ENCODE measurements at places on chromosomes 4 and X.
A peak's percentile ranks its signal among the peaks of the same experiment; 100 is the strongest.

DNA sequence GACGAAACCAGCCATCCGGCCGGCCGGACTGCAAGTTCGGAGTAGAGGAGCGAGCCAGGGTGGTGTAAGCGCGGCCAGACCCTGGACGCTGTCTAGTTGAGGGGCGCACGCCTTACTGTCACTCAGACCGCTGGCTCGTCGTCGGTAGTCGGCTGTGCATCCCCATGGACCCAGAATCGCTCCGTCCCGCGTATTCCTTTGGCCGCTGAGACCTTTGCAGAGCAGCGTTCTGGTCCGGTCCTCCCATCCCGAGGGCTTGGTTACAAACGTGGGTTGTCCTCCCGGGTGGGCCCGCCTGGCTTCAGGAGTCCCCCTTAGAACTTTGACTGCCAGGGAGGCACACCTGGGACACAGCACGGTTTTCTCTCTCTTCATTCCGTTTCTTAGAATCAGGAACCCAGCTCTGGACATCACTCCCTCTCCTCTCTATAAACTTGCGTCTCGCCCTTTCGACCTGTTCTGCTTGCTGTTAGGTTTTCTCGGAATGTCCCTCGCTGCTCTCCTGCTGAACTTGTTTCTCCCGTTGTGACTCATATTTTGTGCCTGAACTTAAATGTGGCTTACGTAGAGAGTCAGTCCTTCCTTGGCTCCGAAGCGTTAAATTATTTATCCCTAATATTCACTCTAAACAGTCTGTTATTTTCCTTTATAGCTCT, 672 bp downstream of the PGM2 start:
- peak; percentile 23 for ATAC-seq

DNA sequence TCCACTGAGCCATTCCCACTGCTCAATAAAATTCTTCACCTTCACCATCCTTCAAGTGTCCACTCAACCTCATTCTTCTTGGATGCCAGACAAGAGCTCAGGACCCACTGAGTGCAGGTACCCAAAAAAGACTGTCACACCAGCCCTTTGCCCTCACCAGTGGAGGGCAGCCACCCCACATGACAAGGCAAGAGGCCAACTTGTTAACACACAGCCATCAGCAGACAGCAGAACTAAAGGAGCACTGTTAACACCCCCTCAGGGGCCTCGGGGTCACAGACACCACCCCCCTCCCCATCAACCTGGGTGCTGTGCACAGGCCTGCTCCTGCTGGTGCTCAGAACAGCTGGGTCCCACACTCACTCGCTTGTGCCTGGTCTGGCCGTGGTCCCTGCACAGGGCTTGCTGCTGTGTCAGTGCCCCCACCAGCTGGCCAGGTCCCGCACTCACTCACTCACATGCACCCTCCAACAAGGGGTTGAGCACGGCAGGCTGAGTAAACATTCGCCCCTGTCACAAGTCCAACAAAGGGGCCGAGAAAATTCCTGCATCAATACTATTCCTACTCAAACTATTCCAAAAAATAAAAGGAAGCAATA, 54.1 kb downstream of the ATRX start:
- no peak for ATAC-seq

DNA sequence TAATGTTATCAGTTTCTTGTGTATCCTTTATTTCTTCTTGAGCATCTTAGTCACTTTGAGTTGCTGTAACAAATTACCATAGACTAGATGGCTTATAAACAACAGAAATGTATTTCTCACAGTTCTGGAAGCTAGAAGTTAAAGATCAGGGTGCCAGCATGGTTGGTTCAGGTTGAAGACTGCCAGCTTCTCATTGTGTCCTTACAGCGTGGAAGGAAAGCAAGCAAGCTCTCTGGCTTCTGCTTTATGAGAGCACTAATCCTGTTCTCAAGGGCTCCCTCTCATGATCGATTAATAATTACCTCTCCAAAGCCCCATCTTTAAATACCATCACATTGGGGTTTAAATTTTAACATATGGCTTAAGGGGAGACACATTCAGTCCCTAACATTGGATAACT, 497.2 kb downstream of the RAPGEF2 start:
- no peak for ATAC-seq

- ATAC-seq = no peak
Measured at GRCh38 chr4:23747281-23747735, 142.5 kb downstream of the PPARGC1A start.

DNA sequence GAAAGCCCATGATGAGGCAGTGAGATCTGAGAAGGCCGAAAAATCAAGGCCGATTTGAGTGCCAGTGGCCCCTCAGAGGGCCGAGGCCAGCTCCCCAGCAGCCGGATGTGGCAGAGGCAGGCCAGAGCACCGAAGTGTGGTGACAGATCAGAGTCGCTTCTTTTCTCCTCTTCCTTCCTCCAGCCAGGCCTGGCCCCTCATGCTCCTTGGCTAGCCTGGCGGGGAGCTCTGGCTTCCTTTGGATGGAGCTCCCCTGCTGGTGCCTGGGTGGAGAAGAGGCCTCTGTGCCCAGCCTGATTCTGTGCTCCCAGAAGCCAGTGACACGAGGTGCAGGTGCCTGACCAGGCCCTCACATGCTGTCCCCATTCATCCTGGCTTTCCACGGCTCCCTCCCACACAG, 127.2 kb upstream of the PABPC4L start:
- no peak for ATAC-seq

- no peak for ATAC-seq
Measured at GRCh38 chrX:20739038-20739745, 472.5 kb upstream of the RPS6KA3 start.

DNA sequence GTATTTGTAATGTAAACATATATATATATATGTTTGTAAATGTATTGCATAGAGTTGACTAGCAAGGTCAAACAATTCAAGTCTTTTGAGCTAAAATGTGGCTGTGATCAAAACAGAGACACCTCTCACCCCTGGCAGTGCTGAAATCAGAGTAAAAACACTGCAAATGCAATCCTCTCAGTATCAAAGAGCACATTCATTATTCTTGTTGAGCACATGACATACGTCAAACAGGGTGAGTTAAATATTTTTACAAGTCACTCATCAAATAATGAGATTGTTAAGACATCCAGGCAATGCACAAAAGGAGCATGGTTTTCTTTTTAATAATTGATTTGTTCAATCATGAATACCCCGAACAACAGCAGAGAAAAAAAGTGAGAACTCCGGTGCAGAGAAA, 114.1 kb upstream of the KCNIP4 start:
- no peak for ATAC-seq

DNA sequence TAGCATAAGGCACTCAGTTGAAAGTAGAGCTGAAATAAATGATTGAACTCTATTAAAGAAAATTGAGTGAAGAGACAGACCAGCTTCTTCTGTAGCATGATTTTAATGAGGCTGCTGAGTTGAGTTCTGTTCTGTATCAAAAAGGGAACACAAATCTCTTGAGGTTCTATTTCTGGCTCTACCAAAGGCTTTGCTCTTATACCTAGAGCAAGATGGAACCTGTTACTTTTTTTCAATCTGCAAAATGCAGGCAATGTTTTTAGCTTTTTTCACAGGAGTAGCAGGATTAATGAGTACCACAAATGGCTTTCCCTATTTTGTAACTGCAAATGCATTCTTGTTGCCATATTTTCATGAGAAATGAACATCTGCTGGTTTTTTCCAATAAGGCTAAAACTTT, 4.2 kb upstream of the ERVMER34-1 start:
- ATAC-seq = no peak

GRCh38 chr4:54367059-54367458, 138.0 kb downstream of the PDGFRA start:
- no peak for ATAC-seq

DNA sequence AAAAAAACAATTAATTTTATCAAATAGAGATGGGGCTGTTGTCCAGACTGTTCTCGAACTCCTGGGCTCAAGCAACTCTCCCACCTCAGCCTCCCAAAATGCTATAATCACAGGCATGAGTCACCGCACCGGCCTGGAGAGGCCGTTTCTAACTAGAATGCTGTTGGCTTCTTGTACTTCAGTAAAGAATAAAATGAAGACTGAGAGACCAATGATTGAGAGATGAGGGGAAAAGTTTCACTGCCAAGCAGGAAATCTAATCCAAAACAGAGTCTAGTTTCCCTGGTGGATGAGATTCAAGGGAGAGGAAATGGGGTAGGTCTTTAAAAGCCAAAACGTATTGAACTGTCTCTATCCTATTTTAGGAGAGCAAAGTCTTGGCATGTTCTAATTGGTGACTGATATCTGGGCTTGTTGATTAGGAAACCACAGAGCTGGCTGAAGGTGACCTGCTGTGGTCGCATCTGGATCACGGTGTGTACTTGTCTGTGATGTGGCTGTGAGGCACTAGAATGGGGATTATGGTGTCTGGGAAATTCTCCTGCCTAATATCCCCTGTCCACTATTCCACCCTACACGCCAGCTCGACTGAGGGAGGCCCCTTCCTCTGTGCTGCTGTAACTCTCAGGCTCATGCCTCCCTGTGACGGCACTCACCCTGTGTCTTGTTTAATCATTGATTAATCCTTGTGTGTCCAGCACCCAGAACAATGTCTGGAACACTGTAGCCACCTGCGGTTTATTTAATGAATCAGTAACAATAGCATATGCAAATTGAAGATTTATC, 15.0 kb upstream of the TRIM2 start:
- no peak for ATAC-seq

DNA sequence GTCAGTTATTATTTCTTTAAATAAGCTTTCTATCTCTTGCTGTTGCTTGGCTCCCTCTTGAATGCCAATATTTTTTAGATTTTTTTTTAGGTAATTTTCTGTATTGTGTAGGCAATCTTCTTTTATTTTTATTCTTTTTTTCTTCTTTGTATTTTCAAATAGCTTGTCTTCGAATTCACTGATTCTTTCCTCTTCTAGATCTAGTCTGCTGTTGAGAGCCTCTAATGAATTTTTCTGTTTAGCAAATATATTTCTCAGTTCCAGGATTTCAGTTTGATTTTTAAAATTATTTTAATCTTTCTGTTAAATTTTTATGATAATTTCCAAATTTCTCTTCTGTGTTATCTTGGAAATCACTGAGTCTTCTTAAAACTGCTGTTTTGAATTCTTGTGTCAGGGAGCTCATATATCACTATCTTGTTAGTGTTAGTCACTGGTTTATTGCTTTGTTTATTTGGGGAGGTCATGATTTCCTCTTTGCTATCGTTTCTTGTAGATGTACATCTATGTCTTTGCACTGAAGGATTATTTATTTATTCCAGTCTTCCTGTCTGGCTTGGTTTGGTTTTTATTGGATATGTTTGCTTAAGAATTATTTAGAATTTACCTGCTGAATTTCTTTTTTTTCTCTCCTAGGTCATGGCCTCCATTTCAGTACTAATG, 39.9 kb upstream of the GPRIN3 start:
- no peak for ATAC-seq

DNA sequence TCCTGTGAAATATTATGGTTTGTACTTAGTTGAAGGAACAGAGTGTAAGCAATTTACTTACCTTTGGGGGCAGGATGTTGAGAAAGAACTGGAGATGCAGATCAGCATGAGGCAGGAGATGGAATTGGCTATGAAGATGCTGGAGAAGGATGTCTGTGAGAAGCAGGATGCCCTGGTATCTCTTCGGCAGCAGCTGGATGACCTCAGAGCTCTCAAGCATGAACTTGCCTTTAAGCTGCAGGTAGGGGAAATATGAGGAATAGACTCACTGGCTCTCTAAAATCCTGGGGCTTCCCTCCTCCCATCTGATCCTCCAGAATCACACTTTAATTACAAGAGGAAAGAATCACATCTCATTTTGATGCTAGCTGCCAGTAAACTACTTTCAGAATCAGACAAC, 51.0 kb downstream of the GRSF1 start:
- no peak for ATAC-seq

DNA sequence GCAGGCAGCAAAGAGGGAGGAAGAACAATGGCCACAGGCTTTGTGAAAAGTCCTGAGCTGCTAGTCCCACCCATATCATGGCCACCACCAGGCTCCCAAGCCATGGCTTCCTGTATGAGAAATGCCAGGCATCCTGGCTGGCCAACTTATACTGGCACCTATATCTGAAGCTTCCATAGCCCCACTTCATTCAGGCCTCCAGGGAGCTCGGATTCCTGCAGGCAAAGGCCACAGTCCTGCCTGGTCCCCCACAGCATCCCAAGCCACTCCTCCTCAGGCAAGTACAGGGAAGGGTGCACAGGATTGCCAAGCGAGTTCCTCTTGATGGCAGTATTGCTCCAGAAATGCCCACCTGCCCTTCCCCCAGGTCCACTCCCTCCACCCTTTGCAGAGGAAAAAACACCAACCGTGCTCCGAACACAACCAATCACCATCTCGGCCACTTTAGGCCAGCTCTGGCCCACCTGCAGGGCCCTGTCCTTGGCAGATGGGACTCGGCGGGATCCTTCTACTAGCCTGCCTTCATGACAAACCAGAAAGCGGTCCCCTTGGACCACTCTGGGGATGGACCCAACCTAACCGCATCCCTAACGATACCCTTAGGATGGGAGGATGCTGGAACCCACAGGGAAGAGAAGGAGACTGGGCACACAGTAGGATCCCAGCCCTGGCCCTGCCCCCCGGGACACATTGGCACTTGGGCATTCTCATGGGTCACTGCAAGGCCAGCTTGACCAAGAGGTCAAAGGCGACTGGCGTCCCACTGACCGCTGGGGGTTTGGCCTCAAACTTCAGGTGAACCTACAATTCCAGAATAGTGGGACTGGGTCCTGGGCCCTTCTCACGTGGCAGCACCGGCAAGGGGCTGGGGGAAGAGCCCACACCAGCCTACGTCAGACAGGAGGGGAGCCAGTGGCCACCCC, 220.4 kb upstream of the AGTR2 start:
- ATAC-seq = no peak

DNA sequence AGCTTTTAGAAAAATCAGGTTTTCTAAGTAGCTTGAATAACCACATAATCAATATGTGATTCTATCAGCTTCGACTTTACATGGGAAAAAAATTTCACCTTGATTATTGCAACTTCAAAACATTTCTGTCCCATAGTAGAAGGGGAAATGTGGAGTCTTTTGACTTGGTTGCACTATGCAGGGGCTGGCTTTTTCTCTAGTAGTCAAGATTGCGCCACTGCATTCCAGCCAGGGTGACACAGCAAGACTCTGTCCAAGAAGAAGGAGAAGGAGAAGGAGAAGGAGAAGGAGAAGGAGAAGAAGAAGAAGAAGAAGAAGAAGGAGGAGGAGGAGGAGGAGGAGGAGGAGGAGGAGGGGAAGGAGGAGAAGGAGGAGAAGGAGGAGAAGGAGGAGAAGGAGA, 84.9 kb downstream of the MAML3 start:
- no peak for ATAC-seq

GRCh38 chr4:152382057-152382785, 153.7 kb downstream of the FBXW7 start:
- ATAC-seq = peak; percentile 20

DNA sequence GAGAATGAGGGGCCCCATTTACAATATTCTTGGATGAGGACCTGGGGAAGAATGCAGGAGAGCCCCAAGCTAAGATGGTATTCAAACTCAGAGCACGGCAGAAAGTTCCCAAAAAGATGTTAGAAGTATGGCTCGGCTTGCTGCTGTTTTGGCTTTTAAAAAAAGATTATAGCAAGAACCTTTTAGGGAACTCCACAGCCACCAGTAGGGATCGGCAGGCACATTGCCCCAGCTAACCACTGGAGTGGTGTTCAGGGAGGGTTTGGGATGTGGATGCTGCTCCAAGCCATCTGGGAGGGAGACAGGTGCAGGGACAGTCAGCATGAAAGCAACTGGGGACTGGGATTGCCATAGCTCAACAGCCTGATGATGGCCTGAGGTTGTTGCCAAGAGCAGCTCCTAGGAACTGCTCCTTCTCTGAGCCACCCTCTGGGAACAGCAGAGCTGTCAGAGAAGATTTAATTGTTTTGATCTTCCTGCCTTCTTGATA, 63.0 kb downstream of the SORBS2 start:
- ATAC-seq = no peak

GRCh38 chr4:24764345-24764744, 31.0 kb upstream of the SOD3 start:
- no peak for ATAC-seq
